ENCODE measurements at places on chromosomes 16 and 17.

DNA sequence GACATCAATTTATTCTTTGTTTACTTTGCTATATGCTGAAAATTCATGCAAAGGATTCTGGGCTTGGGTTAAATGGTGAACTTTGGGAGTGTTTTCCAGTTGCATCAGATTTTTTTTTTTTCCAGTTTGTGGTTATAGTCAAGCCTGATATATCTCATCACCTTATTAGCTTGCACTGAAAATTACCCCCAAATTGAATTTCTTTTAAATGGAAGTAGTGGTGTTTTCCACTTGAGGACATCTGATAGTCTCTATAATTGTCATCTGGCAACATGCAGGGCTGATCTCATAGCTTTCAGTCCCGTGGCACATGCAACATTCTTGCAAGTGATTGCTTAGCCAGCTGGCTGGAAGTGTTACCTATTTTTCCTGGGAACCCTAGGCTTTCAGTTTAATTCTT, 4.7 kb upstream of the KRTAP3-1 start:
- DNase-seq: no peak

- no peak for DNase-seq
These were observed 6.2 kb downstream of the CNP start for GRCh38 chr17:41972571-41973407.

GRCh38 chr16:24139282-24139681, 116.9 kb upstream of the CACNG3 start:
- no peak for DNase-seq

DNA sequence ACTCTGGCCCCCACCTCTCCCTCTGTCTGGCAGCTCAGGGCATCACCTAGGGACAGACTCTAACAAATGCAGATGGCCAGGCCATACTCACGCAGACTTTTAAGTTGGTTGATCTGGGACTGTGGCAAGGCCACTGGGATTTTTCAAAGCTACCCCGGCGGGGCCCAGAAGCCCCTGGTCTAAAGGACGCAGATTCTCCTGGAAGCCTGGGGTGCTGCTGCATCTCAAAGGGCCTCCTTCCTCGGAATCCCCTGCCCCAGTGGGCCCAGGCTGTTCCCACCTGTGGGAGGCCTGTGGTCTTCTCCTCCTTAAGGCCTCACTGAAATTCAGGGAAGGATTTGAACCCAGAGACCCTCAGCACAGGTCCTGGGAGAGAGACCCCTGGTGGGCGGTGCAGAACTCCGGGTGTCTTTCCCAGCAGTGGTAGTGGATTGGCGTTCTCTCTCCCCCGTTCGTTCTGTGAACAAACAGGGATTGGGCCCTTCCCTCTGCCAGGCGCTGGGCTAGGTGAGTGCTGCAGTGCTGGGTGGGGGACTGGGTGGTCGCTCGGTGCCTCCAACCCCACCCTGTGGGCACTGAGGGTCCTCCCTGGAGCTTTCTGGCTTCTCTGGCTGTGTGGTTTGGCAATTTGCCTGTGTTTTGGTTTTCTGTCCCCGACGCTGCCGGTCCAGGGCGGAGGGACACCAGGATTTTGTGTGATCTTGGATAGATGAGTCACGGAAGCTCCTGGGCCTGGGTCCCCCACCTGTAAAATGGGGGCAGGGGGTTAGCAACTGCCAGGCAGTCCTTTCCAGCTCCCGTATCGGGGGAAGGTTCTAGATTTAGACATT, 160.5 kb upstream of the GSE1 start:
- no peak for DNase-seq

- DNase-seq: no peak
These were observed 37.7 kb upstream of the TOX3 start for GRCh38 chr16:52584354-52585320.

GRCh38 chr16:67193536-67193935, 1.6 kb downstream of the E2F4 start:
- no peak for DNase-seq

GRCh38 chr16:29148867-29149272, 164.0 kb downstream of the LAT start:
- peak; percentile 36 for DNase-seq

- no peak for DNase-seq
These were observed 17.3 kb downstream of the XYLT1 start for GRCh38 chr16:17453364-17454038.

DNA sequence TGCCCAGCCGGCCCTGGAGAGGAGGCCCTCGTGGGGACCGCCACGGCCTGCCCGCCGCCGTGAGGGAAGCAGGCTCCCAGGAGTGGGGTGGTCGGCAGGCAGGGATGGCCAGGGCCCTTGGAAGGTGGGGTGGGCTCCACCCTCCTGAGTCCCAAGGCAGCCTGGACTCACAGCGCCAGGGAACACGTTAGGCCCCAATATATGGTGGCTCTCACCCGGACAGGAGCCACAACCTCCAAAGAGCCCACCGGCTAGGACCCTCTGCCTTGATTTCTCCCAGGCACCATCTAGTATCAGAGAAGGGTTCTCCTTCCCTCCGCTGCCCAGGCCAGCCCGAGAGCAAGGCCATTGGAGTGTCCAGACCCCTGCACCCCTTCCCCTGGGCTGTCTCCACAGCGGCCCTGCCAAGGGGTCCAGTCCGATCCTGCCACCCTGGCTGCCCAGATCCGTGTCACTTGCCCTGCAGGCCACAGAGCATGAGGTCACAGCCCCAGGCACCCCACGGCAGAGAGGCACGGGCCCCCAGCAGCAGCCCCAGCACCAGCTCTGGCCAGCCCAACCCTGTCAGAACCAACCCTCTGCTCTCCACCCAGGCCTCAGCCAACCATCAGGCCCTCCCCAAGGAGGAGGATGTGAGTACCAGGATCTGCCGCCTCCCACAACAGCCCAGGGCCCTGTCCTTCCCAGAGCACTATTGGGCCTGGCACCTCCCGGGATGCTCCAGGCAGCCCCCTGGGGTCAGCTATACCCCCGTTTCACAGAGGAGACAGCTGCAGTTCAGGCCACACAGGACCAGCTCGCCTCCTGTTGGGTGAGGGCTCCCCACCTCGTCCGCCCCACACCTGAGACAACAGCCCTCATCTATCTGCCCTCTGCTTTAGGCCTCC, 1.1 kb upstream of the AXIN1 start:
- no peak for DNase-seq

GRCh38 chr17:57516290-57517230, 228.5 kb downstream of the CCDC182 start:
- no peak for DNase-seq

- DNase-seq: no peak
These were observed 113.5 kb downstream of the CMIP start for GRCh38 chr16:81558077-81558443.

- no peak for DNase-seq
These were observed 83.7 kb downstream of the TANGO6 start for GRCh38 chr16:68927018-68927417.

DNA sequence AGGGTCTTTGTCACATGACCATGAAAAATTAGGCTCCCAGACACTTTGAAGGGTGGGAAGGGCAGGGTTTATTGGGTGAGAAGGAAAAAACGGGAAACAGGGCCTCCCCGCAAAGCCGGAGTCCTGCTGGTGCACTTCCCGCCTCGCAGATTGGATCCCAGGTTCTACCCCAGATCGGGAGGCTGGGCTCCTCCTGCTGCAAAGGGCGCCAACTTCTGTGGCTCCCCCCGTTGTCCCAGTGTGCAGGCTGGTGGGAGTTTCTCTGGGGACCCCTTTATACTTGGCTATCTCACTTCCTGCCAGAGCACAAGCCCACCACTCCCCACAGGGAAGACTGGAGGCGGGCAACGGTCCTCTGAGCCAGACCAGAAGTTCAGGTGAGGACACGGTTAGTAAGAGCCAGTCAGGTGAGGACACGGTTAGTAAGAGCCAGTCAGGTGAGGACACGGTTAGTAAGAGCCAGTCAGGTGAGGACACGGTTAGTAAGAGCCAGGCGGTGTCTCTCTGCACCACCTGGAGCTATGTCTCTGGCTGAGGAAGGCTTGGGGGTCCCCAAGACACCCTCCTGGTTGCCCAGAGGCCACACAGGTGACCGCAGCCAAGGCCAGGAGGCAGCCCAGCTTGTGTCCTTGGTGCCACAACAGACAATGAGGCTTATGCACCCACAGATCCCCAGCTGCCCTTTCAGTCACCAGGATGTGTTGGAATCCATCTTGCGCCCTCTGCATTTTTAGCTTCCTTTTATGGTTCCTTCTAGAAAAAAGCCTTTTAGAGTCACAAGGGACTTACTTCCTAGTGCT, 48.1 kb upstream of the CHMP6 start:
- DNase-seq: no peak

DNA sequence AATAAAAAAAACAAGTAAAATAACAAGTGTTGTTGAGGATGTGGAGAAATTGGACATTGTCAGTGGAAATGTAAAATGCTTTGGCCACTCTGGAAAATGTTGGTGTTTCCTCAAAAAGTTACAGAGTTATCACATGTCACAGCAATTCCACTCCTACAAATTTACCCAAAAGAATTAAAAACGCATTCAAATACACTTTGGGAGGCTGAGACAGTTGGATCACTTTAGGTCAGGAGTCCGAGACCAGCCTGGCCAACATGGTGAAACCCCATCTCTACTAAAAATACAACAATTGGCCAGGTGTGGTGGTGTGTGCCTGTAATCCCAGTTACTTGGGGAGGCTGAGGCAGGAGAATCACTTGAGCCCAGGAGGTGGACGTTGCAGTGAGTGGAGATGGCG, 5.6 kb downstream of the TOP3A start:
- no peak for DNase-seq

DNA sequence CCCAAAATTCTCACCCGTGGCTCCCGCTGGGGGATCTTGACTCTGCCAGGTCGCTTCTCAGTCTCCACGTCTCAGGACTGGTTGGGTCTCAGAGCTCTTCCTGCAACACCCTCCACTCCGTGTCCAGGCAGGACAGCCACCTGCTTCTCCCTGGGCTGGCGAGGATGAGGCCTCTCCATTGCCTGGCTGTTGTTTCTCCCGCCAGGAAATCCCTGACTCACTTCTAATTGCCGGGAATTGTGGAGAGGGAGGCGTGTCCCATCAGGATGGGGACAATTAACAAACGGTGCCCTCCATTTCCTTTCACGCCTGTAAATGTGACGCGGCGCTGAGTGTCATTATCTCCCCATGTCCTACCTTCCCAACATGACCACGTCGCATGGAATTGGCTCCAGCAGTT, 204.5 kb downstream of the RBFOX3 start:
- DNase-seq: no peak

DNA sequence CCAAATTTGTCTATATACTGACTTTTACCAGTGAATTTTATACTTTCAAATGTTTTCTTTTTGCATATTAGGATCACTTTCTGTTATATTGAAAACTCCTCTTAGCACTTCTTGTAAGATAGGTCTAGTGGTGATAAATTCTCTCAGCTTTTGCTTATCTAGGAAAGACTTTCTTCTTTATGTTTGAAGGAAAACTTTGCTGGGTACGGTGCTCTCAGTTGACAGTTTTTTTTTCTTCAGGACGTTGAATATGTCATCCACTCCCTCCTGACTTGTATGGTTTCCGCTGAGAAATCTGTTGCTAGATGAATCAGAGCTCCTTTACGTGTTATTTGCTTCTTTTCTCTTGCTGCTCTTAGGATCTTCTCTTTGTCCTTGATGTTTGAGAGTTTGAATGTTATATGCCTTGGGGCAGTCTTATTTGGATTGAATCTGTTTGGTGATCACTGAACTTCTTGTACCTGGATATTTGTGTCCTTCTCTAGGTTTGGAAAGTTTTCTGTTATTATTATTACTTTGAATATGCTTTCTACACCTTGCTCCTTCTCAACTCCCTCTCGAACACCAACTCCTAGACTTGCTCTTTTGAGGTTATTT, 44.0 kb upstream of the NACA2 start:
- DNase-seq: no peak

GRCh38 chr17:81740395-81740961, 28.4 kb downstream of the SLC25A10 start:
- DNase-seq: peak; percentile 57

- peak; percentile 52 for DNase-seq
These were observed 5.3 kb upstream of the HS3ST6 start for GRCh38 chr16:1923299-1924034.

DNA sequence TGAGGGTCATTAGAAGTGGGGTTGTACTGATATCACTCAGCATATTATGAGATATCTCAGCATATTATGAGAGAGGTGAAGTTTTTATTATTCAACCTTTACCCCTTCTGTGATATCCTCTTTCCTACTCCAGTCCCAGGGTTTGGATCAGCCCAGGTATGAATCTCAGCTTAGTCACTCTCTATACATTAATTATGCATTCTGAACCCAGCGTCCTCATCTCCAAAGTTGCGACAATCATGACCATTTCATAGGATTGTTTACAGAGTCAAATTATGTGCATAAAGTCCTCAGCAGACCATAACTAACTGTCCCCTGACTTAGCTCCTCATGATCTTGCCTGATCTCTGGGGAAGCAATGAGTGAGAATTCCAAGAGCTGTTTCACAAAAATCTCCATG, 20.5 kb upstream of the BLMH start:
- no peak for DNase-seq

- DNase-seq: no peak
These were observed 3.1 kb downstream of the NTHL1 start for GRCh38 chr16:2044541-2044940.

Data from hematopoietic multipotent progenitor cell treated with erythropoietin and hydrocortisone succinate and interleukin-3 and kit ligand, for 6 days (in vitro differentiated cells).